ENCODE measurements at places on chromosomes 16 and 17.

DNA sequence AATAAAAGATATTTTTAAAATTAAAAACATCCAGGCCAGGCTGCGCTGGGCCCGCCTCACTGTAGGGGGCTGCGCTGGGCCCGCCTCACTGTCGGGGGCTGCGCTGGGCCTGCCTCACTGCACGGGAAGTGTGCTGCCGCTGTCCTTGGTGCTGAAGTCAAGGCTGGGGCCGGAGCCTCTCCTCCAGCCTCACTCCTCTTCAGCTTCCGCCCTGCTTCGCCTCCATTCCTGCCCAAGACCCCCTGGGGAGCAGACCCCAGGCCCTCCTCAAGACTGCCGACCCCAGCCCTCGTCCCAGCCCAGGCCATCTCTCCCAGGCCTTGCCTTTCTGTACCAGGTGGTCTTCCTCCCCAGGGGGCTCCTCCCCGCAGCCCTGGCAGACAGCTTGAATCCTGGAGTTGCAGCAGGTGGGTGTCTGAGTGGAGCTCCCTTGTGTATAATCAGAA, 26.2 kb downstream of the ENDOV start:
- no peak for DNase-seq

GRCh38 chr17:13538841-13539411, 62.8 kb downstream of the HS3ST3A1 start:
- DNase-seq, result no peak

DNA sequence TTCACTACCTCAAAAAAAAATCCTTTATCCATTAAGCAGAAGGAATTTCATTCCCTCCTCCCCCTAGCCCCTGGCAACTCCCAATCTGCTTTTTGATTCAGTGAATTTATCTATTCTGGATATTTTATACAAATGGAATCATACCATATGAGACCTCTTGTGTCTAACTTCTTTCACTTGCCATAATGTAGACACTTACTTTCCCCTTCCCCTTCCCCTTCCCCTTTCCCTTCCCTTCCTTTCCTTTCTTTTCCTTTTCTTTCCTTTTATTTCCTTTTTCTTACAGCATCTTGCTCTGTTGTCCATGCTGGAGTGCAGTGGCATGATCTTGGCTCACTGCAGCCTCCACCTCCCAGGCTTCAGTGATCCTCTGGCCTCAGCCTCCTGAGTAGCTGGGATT, 50.5 kb downstream of the PSMD12 start:
- no peak for DNase-seq

GRCh38 chr16:75262104-75262799, 10.8 kb upstream of the BCAR1 start:
- DNase-seq, result no peak

GRCh38 chr17:20982589-20983358, 60.0 kb downstream of the USP22 start:
- DNase-seq, result no peak

Measured in kidney epithelial cell (primary cell).